ENCODE measurements at places on chromosomes 11 and 22. TPM values are rescaled to one million over a fixed set of nuclear protein-coding genes. Genes with fewer than 3 reads are reported as not detected.

DNA sequence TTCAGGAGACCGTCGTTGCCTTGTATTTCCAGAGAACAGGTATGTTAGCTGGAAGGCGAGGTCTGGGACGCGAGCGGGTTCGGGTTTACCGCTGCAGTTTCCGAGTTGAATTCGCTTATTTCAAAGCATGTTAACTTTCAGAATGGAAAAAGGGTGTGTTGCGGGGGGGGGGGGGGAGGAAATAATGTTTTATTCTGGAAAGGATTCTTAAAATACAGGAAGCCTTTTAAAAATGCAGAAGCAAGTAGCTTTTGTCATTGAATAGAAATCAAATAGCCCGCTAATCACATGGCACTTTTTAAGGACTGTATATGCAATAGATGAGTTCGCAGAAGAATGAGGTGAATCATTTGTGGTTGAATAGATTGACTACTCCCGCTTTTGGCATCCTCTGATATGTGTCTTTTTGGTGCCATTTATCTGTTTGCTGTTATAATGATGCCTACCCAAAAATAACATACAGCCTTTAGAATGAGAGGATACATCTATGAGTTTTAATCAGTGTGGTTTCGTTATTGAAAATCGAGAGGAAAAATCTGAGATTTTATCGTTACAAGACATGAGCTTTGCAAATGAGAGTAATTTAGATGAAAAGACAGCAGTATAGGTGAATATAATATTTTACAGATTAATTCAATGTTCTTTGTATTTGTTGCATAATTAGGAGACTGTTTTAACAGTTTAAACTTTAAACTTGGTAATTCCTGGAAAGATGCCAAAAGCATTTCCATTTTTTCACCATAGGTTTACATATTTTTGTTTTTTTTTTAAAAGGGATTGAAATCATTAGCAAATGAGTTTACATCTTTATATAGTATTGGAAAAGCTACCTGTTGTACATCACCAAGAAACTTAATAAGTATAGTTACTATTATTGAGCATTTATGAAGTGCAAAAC, 1.7 kb downstream of the PDE3B start:
- DNase-seq, result peak; percentile 43

DNA sequence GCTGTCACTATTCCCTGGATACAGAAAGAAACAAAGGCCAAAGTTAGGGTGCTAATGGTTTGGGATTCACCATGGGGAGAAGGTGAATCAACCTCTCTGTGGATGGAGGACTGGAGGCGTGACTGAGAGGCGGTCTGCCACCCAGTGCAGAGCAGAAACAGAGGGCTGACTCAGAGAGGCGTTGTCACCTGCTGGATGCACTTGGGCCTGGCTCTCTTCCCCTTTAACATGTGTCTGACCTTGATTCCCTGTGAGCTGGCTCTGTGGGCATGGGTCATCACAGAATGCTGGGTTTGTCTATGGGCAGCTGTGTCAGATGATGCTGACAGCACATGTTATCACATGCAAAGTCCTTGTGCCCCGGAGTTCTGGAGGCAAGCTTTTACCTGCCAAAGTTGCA, 75.9 kb downstream of the LDLRAD3 start:
- no peak for DNase-seq

DNA sequence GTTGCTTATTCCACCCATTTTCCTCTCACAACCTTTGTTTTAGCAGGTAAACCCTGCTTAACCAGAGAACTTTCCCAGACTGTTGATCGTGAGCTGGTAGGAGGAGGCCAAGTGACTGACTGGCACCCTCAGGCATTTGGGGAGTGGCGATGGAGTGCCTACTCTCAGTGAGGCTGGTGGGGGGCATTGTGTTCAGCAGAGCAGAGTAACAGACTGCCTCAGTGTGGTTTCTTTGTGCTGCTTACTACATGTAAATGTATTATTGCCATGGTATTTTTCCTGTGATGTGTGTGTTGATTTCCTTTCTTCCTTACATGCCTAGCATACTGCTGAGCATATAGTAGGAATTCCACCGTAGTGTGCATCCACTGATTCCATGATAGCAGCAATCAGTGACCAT, 2.6 kb downstream of the MARK2 start:
- DNase-seq, result no peak

- DNase-seq, result no peak
These were observed 37.5 kb downstream of the TNRC6B start for GRCh38 chr22:40215266-40215665.

DNA sequence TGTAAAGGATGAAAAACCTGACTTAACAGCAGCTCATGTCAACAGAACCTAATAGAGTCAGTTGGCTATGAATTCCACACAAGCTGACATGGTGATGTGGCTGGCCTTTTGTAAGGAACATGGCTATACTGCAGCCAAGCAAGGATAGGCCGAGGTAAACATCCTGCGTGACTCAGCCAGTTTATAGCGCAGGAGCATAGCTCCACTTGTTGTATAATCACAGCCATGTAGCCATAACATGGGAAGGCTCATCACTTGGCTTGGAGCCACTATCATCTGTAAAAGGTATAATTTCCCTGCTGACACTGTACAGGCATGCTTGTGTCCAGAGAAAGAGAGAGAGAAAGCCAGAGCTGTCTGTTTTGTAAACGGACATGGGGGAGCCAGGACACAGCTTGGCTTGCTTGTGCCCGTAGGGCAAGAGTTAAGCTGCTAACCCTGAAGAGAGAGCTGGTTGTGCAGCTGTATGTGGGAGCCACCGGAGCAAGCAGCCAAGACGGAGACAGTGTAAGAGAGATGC, 104.4 kb upstream of the PLET1 start:
- no peak for DNase-seq

DNA sequence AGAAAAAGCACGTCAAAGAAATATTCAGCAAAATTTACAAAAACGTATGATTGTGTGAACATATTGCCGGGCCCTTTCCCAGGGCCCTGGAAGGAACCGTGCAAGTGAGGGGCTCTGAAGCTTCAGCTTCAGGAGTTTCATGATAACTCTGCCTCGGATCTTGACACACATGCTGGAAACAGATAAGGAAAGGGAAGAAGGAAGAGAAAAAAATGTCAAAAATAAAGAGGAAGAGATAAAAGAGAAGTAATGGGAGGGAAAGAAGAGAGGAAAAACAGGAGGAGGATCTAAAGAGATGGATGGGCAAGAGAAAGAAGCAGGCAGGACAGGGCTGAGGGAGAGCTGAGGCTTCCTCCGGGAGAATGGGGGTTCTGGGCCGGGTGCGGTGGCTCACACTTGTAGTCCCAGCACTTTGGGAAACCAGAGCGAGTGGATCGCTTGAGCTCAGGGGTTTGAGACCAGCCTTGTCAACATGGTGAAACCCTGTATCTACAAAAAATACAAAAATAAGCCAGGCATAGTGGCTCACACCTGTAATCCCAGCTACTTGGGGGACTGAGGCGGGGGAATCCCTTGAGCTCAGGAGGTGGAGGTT, 2.7 kb upstream of the TMPRSS4 start:
- DNase-seq, result no peak

- no peak for DNase-seq
These were observed 28.2 kb downstream of the DKK3 start for GRCh38 chr11:11980200-11980599.

DNA sequence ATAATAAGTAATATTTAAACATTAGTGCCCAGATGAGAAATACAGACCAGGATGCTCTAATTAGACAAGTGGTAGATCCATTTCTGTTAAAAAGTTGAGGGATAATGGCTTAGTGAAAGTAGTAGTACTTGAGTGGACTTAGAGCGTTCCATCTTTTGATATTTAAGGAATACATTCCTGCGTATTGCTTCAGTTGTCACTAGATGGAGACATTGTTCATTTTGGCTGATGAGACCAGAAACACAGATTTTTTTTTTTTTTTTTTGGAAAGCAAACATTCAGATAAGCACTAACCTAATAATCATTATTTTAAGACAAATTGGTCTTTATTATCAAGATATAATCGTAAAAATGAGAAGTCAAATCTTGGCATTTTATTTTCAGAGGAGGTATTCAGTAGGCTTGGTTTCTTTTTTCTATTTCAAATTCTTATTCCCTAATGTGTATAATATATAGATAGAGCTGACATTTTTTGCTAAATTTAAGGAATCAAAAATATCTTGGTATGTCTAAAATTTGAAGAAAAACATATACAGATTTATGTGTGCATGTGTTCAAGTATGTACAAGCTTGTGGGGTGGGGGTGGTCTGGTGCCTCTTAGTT, 92.9 kb downstream of the DYNC2H1 start:
- DNase-seq, result no peak

DNA sequence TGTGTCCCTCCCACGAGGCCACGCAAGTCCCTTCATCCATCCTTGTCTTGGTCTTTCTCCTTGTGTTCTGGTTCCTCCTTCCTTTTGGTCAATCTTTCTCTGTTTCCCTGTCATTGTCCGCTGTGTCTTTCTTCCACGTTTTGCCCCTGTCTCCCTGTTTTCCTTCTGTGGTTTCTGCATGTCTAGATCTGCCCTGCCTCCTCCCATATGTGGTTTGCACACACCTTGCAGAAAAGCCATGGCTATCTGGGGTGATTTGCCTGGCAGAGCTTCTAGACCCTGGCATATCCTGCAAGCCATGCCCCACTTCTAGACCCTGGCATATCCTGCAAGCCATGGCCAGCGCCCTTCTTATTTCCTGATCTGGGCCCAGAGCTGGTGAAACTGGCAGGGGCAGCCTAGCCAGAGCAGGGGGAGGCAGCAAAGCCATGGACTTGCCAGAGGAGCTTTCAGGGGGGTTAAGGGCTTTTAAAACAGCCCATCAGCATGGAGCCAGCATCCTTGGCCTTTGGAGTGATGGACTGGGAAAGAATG, 131.6 kb upstream of the NECTIN1 start:
- DNase-seq, result no peak

GRCh38 chr11:66071381-66071801, 1.3 kb downstream of the PACS1 start:
- no peak for DNase-seq

- no peak for DNase-seq
These were observed 14.3 kb downstream of the OR52K1 start for GRCh38 chr11:4496557-4497248.

DNA sequence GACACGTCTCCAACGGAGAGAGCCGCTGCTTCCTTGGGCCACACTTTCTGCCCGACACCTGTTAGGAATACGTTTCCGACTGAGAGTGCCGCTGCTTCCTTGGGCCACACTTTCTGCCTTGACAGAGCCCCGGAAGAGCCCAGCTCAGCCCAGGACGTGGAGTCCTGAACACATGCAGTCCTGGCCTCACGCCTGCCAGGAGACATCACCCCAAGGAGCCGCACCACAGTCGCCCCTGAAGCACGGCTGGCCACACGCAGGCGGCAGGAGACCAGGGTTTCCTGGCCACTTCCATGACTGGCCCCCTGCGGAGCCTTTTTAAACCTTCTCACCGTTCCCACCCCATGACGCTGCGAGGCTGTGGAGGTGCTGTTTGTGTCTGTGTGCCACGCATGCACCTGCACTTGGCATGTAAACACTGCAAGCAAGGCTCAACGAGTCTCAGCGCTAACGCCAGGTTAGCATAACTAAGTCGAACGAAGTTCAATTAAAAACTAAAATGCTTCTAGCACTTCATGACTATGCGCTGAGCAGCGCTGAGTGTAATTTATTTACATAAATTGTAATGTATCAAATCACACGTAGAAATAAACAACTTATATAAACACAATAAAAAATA, 8.8 kb downstream of the TOLLIP start:
- no peak for DNase-seq

DNA sequence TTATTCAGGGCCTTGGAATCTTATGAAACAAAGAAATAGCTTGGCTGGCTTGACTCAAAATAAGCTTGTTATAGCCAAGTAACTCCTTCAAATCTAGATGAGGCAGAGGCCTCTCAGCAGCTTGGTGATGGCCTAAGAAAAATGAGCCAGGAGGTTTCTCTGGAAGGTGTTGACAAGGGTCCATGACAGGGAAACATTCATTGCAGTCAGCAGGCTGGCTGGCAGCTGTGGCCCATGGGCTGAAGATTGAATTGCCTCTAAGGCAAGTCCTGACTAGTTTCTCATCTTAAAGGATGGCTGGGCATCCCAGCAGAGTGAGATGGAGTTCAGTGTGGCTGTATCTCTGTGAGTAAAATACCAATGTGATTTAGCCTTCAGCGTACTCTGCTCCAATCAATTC, 441.0 kb downstream of the NELL1 start:
- no peak for DNase-seq

GRCh38 chr11:911890-912219, 1.2 kb upstream of the CHID1 start:
- no peak for DNase-seq

GRCh38 chr11:68135161-68135560, 14.0 kb upstream of the CHKA start:
- DNase-seq, result no peak

- no peak for DNase-seq
These were observed 8.1 kb downstream of the MOGAT2 start for GRCh38 chr11:75725547-75726320.

- DNase-seq, result no peak
These were observed 48.4 kb downstream of the KCNJ4 start for GRCh38 chr22:38406617-38407016.

GRCh38 chr22:49934160-49934890, 15.9 kb downstream of the CRELD2 start:
- no peak for DNase-seq

- no peak for DNase-seq
These were observed 7.6 kb upstream of the SERPINH1 start for GRCh38 chr11:75554258-75555022.

DNA sequence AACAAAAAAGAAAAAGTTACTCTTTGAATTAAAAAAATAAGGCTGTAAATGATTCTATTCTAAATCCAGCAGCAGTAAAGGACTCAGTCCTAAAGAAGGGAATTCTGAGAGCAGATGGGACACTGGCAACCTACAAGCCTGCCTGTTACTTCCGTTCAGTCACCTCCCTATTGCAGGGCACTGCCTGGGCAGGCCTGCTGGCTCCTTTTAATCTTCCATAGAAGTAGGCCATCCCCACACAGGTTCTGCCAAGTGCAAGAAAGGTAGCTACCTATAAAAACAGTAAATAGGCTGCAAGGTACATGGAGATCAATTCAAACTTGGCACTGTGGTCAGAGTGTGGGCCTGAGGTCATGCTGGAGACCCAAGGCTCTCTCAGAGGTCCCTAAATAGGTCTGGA, 136.4 kb downstream of the TRIM44 start:
- no peak for DNase-seq

DNA sequence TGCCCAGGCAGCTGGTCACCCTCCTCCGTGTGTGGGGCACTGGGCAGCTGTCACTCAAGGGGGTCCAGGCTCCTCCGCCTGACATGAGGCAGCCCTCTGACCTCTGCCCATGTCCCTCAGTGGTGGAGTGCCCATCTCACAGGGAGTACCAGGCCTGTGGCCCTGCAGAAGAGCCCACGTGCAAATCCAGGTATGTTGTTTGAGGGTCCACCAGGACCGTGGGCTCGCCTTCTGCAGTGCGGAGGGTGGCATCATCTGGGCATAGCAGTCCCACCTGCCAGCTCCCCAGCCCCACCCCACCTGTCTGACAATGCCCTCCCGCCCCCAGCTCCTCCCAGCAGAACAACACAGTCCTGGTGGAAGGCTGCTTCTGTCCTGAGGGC, 30.5 kb downstream of the MUC2 start:
- no peak for DNase-seq

Gene OR2AG2
- 0.08 TPM for total RNA-seq

Gene MRGPRX4
- total RNA-seq, result not detected

Gene ASPHD2
- 14.9 TPM for total RNA-seq

Gene LMNTD2
- 1.3 TPM for total RNA-seq

Gene TYMP
- 75.7 TPM for total RNA-seq

Gene LUZP2
- total RNA-seq, result not detected

Gene FAM76B
- 46.8 TPM for total RNA-seq

Gene TENM4
- not detected for total RNA-seq

Gene OR8D1
- total RNA-seq, result not detected

Gene SAA4
- not detected for total RNA-seq

Gene NR1H3
- 8.2 TPM for total RNA-seq

Gene APOBEC3G
- total RNA-seq, result 44.2 TPM

Gene ANKRD42
- 7.5 TPM for total RNA-seq

Gene TRMT112
- 248 TPM for total RNA-seq

Gene KRTAP5-1
- total RNA-seq, result not detected

Gene OR4C13
- total RNA-seq, result not detected
